ENCODE measurements at places on chromosomes 3 and 15.

DNA sequence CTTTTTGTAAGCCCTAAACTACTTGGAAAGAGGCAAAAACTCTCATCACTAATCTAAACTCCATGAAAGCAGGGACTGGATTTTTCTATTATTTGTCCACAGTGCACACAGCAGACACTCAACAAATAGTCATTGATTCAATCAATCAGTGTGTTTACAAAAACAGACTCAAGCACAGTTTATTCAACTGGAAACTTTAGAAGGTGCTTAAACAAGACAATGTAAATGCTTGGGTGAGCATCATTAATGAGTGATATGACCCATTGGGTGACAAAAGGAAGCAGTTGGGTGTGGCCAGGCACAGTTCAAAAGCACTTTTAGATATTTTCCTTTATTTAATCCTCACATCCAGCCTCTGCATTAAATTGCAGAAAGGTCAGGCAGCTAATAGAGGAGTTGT, 32.0 kb upstream of the PPP4R2 start:
- no peak for DNase-seq

DNA sequence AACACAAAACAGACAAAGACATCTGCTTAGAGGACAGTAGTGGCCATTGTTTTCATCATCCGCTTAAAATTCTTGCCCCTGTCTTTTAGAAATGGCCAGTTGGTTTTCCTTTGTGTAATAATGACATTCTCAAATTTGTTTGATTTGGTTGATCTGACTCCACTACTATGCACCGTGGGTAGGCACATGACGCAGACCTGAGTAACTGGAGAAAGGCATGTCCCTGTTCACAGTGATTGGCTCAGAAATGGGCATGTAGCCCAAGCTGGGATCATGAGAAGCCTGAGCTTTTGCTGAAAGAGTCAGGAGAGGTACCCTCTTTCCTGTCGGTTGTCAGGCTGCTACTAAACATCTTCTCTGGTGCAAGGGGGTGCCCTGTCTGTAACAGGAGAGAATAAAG, 36.6 kb upstream of the MAGI1 start:
- DNase-seq = no peak

DNA sequence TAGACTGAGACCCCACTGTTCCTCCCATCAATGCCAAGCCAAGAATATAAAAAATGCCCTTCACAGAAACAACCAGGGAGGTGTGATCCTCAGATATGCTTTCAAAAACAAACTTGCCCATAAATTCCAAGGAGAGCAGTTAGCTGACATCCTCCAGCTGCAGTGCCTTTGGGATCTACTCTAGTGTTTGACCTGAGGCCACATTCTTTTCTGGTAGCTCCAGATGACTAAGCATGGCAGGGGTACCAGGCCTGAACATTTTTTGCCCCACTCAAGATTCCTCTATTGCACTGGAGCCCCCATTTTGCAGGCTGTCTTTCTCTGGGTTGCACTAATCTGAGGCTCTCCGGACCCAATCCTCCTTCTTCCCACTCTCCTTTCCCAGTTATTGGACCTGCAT, 27.9 kb upstream of the ACP3 start:
- DNase-seq = no peak

DNA sequence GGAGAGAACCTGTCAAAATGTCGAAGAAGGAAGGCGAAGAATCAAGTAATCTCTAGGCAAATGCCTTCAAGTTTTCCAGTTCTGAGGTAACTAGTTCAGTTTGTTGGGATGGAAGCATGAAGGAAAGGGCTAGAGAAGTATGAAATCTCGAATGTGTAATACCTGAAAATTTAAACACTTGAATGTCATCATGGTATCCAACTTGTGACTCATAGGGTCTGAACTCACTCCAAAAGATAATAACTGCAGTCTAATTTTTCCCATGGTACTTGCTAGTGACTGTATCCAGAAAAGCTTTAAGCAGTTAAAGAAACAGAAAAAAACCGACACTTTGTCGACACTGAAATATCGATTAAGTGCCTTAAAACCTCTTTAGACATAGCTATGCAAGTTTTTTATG, 102.9 kb upstream of the CHRM5 start:
- DNase-seq = no peak

GRCh38 chr3:100560426-100560825, 49.0 kb upstream of the ADGRG7 start:
- no peak for DNase-seq

DNA sequence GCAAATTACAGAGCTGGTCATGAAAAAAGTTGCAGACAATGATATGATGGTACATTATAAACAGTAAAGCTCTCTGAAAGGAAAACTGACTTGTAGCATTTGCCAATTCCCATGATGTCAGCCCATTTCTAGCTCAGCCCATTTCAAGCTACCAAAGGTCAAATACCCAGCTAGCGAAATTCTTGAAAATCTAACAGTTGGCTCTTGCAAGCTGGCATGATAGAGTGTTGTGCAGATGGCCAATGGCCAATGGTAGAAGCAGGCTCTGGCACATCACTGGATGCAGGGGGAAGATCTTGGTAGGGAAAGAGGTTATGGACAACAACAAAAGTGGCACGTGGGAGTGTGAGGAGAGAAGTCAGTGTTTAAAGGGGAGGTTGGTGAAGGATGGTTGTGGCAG, 36.7 kb downstream of the RASGRF1 start:
- no peak for DNase-seq

DNA sequence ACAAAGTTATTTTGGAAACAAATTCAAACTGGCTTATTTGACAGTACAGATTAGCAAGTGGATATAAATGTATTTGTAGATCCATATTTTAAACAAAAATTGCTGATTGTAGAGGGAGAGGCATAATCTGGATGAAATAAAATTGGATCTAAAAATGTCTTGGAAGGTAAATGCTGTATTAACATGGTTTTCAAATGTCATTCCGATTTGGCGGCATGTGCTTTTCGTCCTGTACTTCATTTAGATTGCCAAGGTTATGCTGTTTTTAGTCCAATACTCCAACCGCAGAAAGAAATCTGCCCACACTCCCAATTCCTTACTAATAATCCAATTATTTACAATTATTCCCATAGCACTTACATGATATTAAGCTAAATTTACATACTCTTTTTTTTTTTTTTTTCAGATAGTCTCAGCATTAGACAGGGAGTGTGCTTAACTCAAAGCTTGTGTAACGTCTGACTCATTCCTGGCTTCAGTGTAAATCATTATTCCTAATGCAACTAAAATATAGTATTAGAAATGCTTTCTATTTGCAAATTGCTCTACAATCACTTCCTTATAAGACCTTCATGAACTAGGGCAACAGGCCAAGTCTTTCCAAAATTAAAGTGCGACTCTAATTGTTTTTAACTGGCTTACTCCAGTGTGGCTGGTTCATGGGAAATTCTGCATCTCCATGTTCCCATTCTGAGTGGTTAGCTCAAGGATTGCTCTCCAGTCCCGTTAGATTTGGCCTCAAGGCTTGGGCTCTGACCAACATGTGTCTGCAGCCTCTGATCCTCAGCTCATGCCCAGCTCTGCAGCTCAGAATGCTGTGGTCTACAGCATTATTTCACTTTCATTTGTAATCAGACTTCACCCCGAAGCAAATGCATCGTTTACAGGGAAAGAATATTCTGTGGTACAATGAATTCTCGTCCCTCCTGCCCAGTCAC, 103.9 kb downstream of the FBN1 start:
- no peak for DNase-seq

- no peak for DNase-seq
Observed at GRCh38 chr3:24525557-24525956, 30.9 kb upstream of the THRB start.

DNA sequence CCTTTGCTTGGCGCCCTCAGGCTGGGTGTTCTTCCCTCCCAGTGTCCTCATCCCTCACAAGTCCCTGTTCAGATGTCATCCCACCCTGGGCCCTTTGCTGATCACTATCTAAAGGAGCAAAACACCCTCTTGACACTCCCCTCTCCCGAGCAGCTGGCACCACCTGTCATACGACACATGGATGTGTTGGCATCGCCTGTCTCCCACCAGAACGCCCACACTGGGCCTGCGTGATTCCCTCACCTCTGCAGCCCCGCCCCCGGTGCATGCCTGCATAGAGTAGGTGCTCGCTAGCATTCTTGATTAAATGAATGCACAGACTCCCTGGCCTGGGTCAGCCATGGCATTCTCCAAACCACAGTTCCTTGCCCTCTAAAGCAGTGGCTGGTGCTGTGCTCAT, 75.8 kb downstream of the DNAJB8 start:
- no peak for DNase-seq

DNA sequence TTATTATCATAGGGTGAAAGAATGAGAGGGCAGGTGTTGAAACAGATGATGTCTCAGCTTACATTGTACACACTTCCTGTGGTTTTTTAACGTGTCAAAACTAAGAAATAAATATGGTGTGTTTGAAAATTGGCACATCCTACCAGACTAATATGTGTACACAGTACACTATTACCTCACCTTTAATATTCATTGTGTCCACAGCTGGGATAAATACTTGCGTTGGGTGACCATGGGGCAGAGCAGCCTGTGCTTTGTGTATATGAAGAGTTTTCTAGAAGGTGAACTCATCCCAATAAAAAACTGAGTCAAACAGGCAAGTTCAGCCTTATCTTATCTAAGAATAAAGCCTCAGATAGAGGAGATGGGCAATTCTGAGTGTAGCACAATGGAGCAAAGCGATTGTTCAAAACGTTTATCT, 17.3 kb downstream of the SUCNR1 start:
- DNase-seq = no peak

GRCh38 chr3:172040078-172040980, 951 bp downstream of the FNDC3B start:
- no peak for DNase-seq

DNA sequence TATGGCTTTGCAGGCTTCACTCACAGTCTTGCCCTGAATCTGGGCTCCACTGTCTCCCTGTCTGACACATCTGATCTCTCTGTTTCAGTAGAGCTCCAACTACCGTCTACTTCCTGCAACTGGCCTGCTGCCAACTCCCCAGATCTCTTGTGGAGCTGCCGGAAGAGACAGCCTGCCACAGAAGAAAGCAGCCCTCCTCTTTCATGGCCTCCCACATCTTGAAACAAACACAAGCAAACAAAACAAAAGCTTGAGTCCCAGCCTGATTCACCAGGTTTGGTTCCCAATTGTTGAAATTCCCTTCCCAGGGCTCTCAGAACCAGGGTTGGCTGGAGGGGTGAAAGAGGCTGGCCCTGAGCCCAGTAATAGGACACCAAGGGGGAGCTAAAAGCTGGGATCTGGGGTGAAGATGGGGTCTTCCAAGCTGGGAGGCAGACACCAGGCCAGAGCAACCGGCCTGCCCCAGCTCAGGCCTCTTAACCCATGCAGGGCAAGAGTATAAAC, 55.3 kb upstream of the CA12 start:
- peak; percentile 58 for DNase-seq

GRCh38 chr3:192545333-192545732, 182.0 kb downstream of the FGF12 start:
- no peak for DNase-seq

GRCh38 chr3:172094621-172095557, 55.5 kb downstream of the FNDC3B start:
- DNase-seq = no peak

- no peak for DNase-seq
Observed at GRCh38 chr3:46829699-46830208, 33.5 kb downstream of the MYL3 start.

GRCh38 chr3:127790882-127791183, 31.5 kb downstream of the MGLL start:
- no peak for DNase-seq

DNA sequence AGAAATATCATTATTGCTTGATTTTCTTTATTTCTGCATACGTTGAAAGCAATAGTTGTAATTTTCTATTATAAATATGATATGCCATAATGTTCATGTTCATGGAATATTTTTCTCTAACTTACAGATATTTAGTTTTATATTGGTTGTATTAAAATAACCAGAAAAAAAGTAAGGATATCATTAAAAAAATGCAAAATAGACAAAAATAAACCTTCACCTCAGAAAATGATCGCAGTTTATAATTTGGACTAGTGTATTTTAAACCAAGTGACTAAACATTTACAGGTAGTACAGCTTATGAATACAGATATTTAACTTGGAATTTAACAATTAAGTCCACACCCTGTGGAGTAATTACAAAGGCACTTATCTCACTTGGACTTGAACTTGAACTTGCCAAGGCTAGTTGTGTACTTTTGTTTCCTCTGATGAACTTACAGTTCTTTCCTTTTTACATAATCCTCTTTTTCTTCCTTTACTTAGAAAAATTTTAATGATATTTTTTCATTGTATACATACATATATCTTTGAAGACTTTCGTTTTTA, 156.7 kb downstream of the CHL1 start:
- DNase-seq = no peak

DNA sequence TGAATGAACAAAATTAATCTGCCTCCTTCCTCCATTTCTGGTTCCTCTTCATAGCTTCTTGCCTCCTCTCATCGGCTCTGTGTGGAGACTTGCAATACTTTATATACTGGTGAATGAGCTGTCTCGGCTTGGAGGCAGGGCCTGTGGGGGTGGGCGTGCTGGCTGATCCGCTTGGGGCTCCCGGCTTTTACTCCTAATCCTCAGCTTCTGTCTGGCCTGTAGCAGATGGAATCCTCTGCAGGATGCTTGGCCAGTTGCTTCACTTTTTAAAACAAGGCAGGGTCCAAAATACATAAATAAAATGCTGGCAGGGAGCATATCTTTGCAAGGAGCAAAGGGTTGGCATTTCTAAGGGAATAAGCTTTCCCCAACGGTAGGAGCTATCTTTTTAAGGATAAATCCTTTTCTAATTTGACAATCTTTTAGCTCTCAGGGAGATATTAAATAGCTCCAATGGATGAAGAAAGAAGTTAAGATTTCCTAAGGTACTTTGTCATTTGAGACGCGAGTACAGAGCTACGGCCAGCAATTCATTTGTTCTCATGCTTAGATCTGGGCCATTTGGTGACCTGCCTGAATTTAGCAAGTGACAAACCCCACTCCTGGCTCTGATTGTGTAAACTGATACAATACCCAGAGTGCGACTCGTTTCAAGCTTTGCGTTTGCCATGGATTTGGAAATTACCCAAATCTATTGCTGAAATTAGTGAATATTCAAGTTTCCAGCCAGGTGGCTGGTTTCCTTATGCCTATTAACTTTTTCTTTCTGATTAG, 18.9 kb downstream of the SV2B start:
- no peak for DNase-seq

DNA sequence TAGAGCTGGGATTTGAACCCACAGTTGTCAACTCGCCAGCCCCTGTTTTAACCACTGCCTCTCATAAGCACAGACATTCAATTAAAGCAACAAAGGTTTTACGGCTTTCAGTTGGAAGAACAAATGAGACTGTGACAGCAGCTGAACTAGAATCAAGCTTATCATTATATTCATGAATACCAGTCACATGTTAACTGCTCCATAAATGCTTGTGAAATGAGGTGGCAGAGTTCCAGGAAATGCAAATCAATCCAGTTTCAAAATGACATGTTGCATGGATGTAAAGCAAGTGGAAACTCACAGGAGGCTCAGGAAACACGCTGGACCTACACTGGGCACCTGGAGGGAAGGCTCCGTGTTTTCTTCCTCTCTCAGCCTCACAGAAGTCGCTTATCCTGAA, 3.9 kb downstream of the GP5 start:
- no peak for DNase-seq

Data from stimulated activated CD8-positive, alpha-beta memory T cell treated with anti-CD3 and anti-CD28 coated beads, Interleukin-4, amount 100 ng/mL, for 1 hour (primary cell).